ENCODE measurements at places on chromosomes 7 and 10.
A peak's percentile ranks its signal among the peaks of the same experiment; 100 is the strongest.

DNA sequence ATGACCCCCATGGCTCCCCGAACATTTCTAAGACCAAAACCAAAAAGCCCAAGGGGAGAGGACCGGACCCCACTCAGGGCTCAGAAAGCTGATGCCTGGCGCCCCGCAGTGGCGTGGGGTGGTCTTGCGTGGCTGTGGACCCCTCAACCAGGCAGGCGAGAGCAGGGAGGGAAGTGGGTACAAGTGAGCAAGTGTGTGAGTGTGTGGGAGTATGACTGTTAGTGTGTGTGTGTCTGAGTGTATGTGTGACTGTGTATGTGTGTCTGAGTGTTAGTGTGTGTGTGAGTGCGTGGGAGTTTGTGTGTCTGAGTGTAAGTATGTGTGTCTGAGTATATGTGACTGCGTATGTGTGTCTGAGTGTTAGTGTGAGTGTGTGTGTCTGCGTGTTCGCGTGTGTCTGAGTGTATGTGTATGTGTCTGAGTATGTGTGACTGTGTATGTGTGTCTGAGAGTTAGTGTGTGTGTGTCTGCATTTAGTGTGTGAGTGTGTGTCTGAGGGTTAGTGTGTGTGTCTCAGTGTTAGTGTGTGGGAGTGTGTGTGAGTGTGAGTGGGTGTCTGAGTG lies 34.0 kb upstream of the INSIG1 start:
- DNase-seq = peak; percentile 18

GRCh38 chr7:93851536-93851935 lies 39.0 kb downstream of the TFPI2 start:
- no peak for DNase-seq

DNA sequence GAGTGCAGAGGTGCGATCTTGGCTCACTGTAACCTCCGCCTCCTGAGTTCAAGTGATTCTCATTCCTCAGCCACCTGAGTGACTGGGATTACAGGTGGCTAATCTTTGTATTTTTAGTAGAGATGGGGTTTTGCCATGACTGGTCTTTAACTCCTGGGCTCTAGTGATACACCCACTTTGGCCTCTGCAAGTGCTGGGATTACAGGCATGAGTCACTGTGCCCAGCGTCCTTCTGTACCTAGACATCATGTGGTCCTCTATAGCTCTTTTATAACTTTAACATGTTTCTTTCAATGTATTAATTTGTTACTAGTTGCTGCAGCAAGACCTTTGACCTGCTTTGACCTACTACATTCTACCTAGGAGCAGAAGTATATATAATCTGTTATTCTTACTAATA lies 38.7 kb upstream of the BICC1 start:
- DNase-seq = no peak

DNA sequence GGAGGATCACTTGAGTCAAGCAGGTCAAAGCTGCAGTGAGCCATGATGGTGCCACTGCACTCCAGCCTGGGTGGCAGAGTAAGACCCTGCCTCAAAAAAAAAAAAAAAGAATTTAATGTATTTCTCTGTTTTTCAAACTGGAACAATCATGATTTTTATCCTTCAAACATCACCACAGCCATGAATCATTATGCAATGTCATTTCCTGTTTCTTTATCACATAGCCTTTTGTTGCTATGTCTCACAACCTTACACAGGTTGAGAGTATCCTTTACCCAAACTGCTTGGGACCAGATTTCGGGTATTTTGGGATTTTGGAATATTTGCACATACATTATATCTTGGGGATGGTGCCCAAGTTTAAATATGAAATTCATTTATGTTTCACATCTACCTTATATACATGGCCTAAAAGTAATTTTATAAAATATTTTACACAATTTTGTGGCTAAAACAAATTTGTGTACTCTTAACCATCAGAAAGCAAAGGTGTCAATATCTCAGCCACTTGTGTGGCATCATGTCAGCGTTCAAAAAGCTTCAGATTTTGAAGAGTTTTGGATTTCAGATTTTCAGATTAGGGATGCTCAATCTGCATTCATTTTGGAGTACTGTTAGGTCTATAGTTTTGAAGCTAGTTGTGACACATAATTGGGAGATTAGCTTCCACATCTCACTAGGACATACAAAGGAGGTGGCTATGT lies 8.2 kb downstream of the NT5C3A start:
- no peak for DNase-seq

DNA sequence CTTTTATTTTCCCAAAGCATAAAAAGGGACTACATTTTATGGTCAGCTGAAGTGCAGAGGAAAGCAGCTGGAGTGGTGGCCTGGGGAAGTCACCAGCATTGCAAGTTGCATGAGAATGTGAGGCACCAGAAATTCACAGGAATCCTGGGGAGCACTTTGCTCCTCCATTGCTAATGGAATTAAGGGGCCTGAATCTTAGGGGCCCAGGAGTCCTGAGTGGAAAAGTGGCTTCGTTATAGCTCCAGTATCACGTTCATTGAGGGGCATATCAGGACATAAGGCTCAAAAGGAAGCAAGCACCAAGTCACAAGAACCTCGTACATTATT lies 53.0 kb upstream of the LRRC17 start:
- no peak for DNase-seq

GRCh38 chr7:24504040-24504439 lies 69.2 kb upstream of the PALS2 start:
- DNase-seq = no peak
